ENCODE measurements at places on chromosomes 11 and 22.

GRCh38 chr11:58958500-58958899 lies 19.2 kb downstream of the GLYATL1 start:
- DNase-seq = peak; percentile 17

GRCh38 chr11:2762451-2762850 lies 62.7 kb upstream of the KCNQ1OT1 start:
- DNase-seq = no peak

DNA sequence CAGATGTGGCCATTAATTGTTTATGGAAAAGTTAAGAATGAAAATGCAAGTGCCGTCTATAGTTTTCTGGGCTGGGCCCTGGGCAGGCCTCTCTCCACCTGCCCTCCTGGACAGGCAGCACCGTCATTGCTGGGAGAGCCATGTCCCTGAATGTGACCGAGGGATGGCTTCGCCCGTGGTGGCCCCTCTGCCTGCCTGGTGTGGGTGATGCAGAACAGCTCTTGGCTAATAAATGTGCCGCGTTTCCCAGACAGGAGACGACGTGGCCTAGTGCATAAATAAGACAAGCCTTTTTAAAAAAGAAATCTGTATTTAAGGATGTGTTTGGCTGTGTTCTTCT lies 407.3 kb downstream of the TBC1D22A start:
- DNase-seq = no peak

- peak; percentile 43 for DNase-seq
Observed at GRCh38 chr11:72760539-72761405, 8.6 kb upstream of the ARAP1 start.

DNA sequence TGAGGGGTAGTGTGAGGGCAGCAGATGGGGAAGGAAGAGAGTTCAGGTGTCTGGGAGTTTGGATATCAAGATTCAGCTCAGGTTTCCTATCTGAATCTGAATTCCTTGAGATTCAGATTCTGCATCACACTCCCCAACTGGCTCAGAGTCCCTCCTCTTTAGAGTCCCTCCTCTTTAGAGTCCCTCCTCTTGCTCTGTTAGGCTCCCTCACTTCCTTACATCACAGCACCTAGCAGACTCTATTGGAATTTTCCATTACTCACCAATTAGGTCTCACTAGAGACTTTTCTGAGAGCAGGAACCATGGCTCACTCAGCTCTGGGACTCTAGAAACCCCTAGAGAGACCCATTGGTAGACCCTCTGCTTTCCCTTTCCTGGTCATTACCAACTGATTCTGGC lies 303.4 kb upstream of the SYN3 start:
- DNase-seq = peak; percentile 16

DNA sequence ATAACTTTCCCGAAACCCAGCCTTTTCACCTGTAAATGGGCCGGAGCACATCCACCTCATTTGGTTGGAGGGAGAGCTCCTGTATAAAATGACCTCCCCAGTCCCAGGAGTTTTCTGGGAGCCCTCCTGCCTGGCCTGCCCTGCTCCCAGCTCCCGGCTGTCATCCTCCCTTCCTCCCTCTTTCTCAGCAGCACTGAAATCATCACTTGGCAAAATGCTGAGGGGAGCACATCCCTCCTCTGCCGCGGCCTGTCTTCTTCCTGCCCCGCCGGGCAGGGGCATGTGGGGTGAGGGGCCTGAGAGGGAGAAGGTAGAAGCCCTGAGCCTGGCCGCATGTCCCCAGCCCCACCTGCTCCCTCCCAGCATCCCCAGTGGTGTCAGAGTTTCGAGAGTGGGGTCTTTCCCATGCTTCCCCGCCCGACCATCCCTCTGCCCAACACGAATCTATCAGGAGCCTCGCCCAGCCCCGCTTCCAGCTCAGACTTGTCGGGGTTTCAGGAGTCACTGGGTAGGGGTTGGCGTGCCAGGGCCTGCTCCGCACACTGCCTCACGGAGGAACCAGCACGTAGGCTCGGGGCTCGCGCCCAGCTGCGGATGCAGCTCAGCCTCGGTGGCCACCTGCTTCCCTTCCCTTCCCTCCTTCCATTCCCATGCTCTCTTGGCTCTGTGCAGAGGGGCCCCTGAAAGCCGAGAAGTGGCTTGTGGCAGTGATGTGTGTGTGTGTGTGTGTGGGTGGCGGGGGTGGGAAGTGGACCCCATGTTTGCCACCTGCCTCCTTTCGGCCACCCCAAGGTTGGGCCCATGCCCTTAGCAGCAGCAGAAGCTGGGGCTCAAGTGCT lies 37.1 kb downstream of the NECTIN1 start:
- no peak for DNase-seq

DNA sequence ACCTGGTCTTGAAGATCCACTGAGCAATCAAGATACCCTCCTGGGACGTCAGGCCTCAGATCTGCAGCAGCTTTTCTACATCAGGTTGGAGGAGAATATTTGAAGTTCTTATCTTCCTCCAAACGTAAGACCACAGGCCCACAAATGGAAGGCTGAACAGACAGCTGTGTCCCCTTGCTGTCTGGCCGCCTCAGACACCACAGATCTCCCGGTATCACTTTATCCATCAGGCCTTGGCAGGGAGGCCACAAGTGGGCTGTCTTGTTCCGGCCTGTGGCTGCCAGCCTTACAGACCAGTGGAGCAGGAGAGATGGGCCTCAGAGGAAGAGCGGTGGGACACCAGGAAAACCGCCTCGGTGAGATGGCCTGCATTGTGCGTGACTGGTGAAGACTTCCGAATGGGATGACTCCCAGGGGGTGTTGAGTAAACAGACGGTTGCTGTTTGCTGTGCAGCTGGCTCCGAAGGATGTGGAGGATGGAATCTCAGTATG lies 15.9 kb downstream of the UBASH3B start:
- peak; percentile 36 for DNase-seq

GRCh38 chr11:111186308-111186915 lies 59.1 kb upstream of the POU2AF2 start:
- no peak for DNase-seq

GRCh38 chr11:72244060-72244360 lies at the start of gene PHOX2A:
Gene PHOX2A (minus strand): TSS chr11:72244176. CDS start chr11:72244004, 172 bp downstream.
- no peak for DNase-seq

DNA sequence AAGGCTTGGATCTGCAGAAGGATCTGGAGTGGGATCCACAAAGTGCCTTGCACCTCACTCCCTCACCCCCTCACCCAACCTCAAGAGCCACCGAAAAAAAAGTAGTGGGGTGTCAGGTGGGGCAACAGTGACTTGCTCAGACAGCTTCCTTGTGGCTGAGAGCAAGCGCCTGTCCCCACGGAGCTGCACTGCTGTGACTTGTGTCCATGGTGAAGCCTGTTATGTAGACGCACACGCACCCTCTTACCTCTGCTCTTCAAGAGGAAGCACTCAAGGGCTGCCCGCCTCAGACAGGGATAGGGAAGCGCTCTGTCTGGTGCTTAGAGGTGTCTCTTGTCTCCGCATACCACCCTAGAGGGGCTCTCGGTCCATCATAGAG lies 1.2 kb downstream of the DRD2 start:
- DNase-seq = no peak

DNA sequence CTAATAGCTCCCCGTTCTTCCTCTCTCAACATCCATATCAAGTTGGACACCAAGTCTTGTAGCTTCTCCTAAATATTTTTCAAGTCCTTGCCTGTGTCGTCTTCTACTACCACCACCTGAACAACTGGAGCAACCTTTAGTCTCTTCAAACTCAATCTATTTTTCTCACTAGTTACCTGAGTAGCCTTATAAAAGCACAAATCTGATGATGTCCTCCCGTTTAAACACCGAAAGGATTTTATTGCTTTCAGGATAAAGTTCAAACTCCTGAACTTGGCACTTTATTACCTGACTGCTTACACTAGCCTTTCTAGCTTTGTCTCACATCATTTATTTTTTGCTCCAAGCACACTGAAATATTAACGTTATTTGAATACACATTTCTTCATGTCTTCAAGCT lies 1.3 kb upstream of the PAK1 start:
- no peak for DNase-seq

DNA sequence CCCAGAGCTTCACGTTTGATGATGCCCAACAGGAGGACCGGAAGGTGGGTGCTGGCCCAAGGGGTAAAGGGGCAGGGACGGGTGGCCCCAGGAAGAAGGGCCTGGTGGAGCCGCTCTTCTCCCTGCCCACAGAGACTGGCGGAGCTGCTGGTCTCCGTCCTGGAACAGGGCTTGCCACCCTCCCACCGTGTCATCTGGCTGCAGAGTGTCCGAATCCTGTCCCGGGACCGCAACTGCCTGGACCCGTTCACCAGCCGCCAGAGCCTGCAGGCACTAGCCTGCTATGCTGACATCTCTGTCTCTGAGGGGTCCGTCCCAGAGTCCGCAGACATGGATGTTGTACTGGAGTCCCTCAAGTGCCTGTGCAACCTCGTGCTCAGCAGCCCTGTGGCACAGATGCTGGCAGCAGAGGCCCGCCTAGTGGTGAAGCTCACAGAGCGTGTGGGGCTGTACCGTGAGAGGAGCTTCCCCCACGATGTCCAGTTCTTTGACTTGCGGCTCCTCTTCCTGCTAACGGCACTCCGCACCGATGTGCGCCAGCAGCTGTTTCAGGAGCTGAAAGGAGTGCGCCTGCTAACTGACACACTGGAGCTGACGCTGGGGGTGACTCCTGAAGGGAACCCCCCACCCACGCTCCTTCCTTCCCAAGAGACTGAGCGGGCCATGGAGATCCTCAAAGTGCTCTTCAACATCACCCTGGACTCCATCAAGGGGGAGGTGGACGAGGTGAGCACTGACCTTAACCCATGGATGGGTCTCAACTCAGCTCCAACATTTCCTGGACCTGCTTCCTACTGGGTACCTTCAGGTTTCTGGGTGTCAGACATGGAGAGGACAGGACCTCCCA lies 2.0 kb downstream of the RIC8A start:
- peak; percentile 48 for DNase-seq

DNA sequence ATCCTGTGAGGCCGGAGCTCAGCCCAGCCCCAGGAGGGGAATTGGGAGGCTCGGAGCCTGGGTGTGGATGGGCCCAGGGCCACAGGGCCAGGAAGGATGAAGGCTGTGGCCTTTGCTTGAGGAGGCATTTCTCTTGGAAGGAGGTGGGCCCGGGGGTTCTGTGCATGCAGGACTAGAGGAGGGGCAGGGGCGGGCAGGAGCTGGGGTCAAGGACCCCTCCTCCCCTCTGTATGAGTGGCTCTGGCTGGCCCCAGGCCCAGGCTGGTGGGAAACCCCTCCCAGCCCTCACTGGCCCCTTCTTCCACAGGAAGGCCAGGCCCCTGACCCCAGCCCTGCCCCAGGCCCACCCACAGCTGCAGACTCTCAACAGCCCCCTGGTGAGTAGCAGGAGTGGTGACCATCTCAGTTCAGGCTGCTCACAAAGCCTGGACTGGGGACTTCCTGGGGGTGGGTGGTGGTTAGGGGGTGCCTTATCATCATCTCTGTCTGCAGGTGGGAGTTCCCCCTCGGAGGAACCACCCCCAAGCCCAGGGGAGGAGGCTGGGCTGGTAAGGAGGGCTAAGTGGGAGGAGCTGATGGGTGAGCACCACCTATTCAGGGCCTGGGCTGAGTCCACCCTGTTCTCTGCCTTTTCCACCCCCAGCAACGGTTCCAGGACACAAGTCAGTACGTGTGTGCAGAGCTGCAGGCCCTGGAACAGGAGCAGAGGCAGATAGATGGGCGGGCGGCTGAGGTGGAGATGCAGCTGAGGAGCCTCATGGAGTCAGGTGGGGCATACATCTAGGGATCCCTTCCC lies 6.0 kb downstream of the KCNK7 start:
- DNase-seq = no peak

DNA sequence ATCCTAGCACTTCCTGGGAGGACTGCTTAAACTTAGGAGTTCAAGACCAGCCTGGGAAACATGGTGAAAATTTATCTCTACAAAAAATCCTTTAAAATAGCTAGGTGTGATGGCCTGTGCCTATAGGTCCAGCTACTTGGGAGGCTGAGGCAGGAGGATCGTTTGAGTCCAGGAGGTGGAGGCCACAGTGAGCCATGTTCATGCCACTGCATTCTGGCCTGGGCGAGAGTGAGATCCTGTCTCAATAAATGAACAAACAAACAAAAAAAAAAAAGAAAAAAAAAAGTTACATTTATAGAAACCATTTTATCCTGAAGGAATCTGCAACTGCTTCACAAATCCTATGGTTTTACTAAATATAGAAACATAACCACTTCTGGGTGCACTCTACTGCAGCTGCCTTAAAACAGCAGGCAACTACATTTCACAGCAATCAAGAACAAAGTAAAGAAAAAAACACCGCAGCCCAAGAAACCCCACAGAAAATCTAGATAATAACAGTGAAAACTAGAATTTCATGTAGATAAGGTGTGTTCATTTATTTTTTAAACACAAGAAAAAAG lies 75.9 kb upstream of the GAB2 start:
- no peak for DNase-seq

DNA sequence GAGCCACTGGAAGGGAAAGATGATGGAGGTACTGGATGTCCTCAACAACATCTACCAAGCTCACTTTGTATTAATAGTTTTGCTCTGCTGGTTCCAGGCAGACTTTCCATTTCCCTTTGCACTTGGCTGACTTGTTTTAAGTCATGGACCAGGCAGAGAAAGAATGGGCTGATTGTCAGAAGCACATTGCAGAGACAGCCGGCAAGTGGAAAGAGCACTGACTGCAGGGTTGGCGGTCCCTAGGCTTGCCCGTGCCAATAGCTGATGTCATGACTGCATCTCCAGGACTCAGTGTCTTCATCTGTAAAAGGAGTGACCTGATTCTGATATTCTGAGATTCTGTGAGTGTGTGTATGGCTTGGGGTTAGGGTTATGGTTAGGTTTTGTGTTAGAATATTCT lies 20.9 kb upstream of the NNMT start:
- no peak for DNase-seq

- DNase-seq = peak; percentile 95
Observed at GRCh38 chr22:37696657-37697537, at the start of gene TRIOBP. Gene TRIOBP (plus strand): TSS chr22:37697048. CDS start chr22:37701366, 4,318 bp downstream.

DNA sequence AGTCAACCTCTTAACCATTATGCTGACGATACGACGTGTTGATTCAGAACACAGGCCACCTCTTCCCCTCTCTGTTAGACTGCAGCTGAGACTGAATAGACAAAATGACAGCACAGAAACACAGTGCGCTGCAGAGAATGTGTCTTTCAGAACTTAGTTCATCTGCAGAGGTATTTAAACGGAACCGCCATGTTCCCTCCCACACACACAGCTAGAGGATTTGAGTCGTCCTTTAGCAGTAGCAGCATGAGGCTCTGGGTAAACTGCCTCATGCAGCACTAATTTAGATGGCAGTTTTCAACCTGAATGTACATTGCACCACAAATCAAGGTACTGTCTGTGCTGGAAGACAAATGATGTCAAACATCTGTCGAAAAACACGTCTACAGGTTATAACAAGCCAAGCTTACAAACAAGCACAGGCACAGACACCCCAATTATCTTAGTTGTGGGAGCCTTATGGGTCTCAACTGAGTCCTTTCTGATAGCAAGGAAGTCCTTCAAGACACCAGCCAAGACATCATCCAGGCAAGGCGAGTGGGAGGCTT lies 76.6 kb upstream of the LRRC4C start:
- no peak for DNase-seq

- no peak for DNase-seq
Observed at GRCh38 chr22:47724751-47725150, 962.3 kb downstream of the TBC1D22A start.

- peak; percentile 72 for DNase-seq
Observed at GRCh38 chr11:28621753-28622152, 513.6 kb downstream of the METTL15 start.

GRCh38 chr22:24977370-24978221 lies 25.1 kb downstream of the KIAA1671 start:
- DNase-seq = peak; percentile 36

- no peak for DNase-seq
Observed at GRCh38 chr11:133814588-133815100, 30.7 kb downstream of the SPATA19 start.

- DNase-seq = no peak
Observed at GRCh38 chr11:75737314-75737713, 19.7 kb downstream of the MOGAT2 start.

Data from AG20443 (cell line).